ENCODE measurements at places on chromosomes 3 and 15.

DNA sequence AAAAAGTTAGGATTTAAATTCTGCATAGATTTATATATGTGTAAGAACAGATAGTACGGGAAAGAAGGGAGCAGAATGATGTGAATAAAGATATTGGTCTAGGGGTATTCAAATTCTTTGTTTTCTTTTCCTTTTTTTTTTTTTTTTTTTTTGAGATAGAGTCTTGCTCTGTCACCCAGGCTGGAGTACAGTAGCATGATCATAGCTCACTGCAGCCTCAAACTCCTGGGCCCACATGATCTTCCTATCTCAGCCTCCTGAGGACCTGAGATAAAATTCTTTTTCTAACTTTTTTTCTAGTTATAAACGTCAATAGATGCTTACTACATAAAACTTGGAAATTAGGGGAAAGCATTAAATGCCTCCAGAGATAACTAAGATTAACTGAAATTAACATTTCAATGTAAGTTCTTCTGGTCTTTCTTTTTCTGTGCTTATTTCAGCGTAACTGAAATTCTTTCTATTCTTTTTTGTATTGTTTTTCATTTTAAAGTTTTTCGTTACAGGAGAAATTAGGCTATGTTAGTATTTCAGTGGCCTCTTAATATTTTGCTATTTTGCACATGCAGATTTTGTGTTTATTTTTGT, 29.2 kb downstream of the UBE2Q2 start:
- H3K36me3 ChIP-seq, result no peaks in the 10 kb centered on the region
- DNase-seq, result no peak
- H3K4me3 ChIP-seq, result no peak overlapping the region
- H3K27me3 ChIP-seq, result no peaks in the 10 kb centered on the region

- no peak for DNase-seq
- H3K36me3 ChIP-seq, result no peaks in the 10 kb centered on the region
- H3K4me1 ChIP-seq, result no peaks in the 10 kb centered on the region
Observed at GRCh38 chr15:79602731-79603130, 170.6 kb downstream of the MINAR1 start.

GRCh38 chr3:142680710-142681109, 43.1 kb upstream of the TRPC1 start:
- no peaks in the 10 kb centered on the region for H3K4me1 ChIP-seq
- H3K27me3 ChIP-seq, result no peaks in the 10 kb centered on the region
- no peak overlapping the region for H3K27ac ChIP-seq
- H3K36me3 ChIP-seq, result no peaks in the 10 kb centered on the region
- no peak overlapping the region for H3K4me3 ChIP-seq

DNA sequence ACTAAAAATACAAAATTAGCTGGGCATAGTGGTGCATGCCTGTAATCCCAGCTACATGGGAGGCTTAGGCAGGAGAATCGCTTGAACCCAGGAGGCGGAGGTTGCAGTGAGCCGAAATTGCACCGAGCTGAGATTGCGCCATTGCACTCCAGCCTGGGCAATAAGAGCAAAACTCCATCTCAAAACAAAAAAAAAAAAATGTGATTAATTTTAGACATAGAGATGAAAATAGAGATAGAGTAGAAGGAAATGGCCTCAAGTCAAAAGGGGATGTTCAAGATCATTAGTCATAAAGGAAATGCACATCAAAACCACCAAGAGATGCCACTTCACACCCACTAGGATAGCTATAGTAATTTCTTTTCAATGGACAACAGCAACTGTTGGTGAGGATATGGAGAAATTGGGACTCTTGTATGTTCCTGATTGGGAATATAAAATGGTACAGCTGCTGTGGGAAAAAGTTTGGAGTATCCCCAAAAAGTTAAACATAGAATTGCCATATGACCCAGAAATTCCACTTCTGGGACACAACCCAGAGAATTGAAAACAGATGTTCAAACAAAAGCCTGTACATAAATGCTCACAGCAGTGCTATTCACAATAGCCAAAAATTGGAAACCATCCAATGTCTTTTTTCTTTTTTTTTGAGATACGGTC, 55.4 kb downstream of the ABHD2 start:
- H3K27me3 ChIP-seq, result no peaks in the 10 kb centered on the region
- peak overlapping the region; percentile 53 for H3K27ac ChIP-seq

- no peaks in the 10 kb centered on the region for H3K4me1 ChIP-seq
- no peak overlapping the region for H3K27ac ChIP-seq
- H3K4me3 ChIP-seq, result no peak overlapping the region
Observed at GRCh38 chr3:164897342-164897741, 181.0 kb downstream of the SI start.

DNA sequence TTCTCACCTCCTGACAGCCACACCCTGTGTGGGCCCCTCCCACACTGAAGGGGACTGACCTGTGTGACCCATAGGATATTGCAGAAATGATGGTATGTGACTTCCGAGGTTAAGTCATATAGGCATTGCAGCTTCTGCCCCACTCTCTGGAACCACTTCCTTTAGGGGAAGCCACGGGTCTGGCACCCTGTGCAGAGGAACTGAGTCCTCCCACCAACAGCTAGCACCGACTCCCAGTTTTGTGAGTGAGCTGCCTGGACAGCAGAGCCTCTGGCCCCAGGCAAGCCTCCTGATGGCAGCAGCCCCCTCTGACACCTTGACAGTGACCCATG, 24.6 kb upstream of the SLC6A6 start:
- peaks cover 26% of the 10 kb centered on the region for H3K4me1 ChIP-seq
- H3K36me3 ChIP-seq, result no peaks in the 10 kb centered on the region
- DNase-seq, result no peak
- H3K27ac ChIP-seq, result no peak overlapping the region

All from vagina (tissue), 2 donors.